Stimulated activated CD8-positive, alpha-beta memory T cell treated with anti-CD3 and anti-CD28 coated beads, Interleukin-4, amount 100 ng/mL, for 4 hours (primary cell): ENCODE measurements at places on chromosomes 11 and 22.

GRCh38 chr22:27223317-27224177, 566.2 kb downstream of the MIAT start:
- no peak for DNase-seq

- no peak for DNase-seq
Measured at GRCh38 chr22:37387793-37388192, 39.5 kb downstream of the ELFN2 start.

DNA sequence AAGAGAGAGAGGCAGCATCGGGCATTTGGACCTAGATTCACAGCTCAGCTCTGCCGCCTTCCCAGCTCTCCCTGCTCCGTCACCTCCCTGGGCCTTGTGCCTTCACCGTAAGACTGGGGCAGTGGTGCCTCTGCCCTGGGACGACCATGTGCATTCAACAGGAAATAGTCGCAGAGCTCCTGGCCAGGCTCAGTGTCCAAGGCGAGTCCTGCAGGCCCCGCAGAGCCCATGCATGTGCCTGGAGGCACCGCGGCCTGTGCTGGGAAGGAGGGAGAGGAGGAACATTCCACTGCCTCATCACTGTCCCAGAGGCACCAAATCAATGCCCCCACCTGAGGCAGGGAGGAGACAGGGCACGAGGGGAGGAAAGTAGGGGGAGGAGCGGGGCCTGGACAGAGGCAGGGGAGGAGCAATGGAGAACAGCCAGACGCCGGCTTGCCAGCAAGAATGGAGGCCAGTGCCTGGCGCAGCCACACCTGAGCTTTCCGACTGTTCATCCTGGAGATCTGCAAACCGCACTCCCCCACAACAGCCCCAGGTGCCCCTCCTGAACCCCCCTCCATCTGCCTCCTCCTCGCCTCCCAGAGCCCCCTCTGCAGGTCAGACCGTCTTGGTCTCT, 74.4 kb upstream of the PRR5 start:
- DNase-seq: no peak

DNA sequence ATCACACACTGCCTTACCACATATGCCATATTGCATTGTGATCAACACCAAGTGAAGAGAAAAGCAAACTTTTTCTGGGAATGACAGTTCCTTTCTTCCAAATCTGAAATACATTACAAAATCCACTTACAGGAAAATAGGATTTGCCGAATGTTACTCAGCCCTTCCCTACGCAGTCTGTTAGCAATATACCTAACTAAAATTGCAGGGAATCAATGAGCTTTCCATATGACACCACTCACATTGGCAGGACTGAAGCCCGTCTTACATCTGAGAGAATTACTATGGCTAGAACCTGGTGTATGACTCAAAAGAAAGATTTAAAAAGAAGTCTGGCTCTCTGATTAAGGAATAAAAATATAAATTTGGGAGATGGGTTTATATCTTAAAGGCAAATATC, 136.0 kb downstream of the LRRC4C start:
- no peak for DNase-seq

GRCh38 chr11:44493383-44493782, 72.1 kb upstream of the CD82 start:
- no peak for DNase-seq

DNA sequence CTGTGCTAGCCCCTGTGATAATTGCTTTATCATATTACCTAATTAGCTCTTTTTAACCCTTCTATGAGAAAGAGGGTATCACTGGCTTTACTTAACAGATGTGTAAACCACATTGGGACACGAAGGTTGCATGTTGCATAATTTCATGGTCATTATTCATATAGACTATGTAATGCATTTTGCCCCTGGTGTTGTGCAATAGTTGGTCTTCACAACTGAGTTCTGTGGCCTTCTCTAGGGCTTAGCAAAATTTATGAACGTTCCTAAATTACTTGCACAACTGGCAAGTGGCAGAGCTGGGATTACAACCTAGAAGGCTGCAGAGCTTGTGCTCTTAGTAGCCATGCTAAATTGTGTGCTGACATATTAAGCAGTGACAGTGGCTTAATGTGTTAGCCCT, 34.6 kb upstream of the PDGFD start:
- DNase-seq: no peak

DNA sequence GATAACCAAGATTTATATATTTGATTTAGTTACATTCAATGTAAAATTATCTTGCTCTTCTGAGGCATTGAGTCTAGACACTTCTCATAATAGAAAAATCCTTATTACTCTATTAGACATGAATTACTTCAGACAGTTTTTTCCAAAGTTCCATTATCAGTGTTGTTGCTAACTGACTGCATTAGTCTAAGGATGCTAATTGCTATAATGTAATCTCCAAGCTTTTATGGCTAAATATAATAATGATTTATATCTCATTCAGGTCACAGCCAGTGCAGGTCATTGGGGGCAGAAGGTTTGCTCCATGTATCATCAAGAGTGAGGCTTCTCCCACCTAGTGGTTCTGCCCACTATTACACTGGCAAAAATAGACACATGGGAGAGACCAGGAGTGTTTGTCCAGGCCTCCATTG, 377.2 kb upstream of the DDI1 start:
- no peak for DNase-seq

- DNase-seq: no peak
Measured at GRCh38 chr22:20155330-20156041, 4.6 kb upstream of the CCDC188 start.

DNA sequence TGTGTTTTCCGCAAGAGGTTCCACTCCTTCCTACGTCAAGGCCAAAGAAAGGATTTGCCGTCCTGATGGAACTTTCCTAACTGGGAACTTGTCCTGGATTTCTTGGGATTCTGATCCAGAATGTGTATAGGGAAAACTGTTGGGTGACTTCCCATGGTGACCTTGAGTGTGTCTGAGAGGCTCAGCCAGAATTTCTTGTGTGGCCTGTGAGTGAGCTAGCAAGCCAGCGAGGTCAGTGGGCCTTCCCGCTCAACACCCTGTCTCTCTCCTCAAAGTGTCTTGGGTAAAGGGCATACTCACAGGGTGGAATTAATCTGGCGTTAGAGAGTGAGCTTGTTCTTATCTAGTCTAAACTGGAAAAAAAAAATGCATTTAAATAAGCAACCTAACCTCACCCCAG, 20.4 kb downstream of the ZNRF3 start:
- no peak for DNase-seq

DNA sequence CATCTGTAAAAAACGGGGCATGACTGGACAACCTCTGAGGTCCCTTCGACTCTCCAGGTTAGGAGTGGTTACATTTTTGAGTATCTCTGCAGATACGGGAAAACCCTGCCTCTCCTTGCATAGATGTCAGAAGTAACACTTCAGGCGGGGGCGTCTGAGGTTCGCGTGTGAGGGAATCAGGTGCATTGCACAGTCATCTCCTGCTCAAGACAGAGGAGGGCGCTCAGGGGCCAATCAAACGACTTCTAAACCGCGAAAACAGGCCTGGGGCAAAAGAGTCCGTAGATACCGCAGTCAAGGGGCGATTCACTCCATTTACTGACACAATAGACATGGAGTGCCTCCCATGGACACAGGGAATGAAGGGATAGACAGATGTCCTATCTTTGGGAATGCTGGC, 31.7 kb downstream of the KIRREL3 start:
- DNase-seq: no peak

GRCh38 chr22:49546811-49547585, 280.7 kb downstream of the BRD1 start:
- no peak for DNase-seq

- DNase-seq: no peak
Measured at GRCh38 chr22:17705951-17706900, 67.7 kb downstream of the BCL2L13 start.

- DNase-seq: no peak
Measured at GRCh38 chr11:109972939-109973338, 120.3 kb upstream of the ZC3H12C start.

DNA sequence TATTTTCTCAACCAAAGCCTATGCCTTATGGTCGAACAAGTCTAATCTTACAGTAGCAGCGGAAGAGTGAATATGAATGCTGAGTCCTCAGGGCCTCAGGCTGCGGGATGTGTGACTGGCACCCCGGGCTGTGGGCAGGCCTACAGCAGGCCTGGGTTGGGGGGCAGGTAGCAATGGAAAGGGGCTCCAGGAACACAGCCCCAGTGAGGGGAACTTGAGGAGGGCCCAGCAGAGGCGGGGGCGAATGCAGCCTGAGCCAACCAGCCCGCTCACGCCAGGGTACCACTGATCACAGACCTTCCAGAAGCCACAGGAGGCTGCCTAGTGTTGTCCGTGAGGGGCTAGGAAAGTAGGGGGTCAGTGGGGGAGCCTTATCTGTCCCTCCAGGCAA, 11.3 kb upstream of the CD5 start:
- no peak for DNase-seq

DNA sequence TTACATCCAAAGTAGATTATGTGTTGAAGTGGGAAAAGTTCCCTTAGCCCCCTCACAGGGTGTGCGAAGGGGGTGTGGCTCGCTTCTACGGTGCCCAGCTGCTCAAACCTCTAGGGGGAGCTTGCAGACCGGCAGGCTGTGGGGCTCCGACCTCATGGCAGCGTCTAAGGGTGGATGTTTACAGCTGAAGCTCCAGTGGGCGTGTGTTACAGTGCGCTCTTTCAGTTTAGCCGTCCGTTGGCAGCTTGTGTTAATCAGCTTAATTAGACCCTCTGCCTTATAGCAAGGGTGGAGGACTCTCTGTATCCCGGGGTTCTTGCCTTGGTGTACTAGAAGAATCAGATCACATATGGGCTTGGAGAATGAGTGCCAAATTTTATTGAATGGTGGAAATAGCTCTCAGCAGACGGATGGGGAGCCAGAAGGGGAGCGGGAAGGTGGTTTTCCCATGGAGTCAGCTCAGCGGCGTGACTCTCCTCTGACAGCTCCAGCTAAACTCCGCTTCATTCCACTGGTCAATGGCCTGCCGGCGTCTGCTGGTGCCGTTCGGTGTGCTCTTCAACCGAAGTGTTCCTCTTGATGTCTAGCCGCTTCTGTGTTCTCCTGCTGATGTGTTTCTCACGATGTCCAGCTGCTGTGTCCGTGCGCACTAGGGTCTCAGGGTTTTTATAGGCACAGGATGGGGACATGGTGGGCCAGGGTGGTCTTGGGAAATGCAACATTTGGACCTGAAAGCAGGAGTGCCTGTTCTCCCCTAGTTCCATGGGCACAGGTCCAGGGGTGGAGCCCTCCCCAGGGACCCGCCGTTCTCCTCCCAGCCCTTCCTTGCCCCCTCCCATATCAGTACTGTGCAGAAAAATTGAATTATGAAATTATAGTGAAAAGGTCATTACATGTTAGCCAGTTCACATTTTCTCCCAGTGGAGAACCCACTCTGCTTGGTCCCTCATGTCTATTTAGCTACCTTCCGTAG, 28.6 kb upstream of the OR10G7 start:
- DNase-seq: no peak

GRCh38 chr11:45113807-45114206, 32.6 kb upstream of the PRDM11 start:
- DNase-seq: no peak

- no peak for DNase-seq
Measured at GRCh38 chr22:23058481-23059283, 11.6 kb upstream of the GNAZ start.

GRCh38 chr11:64894070-64894811, 15.8 kb upstream of the EHD1 start:
- peak; percentile 76 for DNase-seq

DNA sequence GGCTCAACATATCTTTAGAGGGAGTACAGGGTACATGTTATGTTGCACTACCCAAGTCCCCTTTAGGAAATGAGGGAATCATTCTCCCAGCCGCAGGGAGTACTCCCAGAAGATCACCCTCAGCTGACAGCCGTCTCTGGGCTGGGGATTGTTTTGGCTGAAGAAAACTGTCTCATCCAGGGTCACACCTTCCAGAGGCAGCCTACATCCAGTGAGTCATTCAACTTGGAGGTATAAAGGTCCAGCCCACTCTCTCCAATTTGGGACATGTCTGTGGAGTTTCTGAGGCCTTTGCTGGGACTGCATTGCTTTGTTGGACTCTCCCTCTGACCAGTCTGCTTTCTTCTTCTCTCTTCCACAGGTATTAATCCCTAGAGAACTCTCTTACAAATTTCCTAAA, 42.1 kb downstream of the RASSF10 start:
- DNase-seq: no peak

DNA sequence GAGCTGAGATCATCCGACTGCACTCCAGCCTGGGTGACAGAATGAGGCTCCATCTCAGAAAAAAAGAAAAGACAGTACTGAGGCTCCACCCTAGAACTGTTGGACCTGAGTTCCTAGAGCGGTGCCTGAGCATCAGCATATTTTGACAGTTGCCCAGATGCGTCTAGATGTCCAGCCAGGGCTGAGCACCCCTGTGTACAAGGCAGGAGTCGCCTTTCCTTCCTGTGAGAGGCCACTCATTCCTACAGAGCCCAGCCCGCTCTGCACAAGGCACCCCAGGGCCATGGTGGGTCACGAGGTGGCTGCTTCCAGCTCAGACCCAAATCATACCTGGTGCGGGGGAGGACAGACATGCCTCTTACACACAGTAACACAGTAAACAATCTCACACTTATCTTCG, 15.9 kb downstream of the SAMM50 start:
- DNase-seq: no peak

GRCh38 chr11:129320494-129320893, 55.2 kb upstream of the BARX2 start:
- no peak for DNase-seq

DNA sequence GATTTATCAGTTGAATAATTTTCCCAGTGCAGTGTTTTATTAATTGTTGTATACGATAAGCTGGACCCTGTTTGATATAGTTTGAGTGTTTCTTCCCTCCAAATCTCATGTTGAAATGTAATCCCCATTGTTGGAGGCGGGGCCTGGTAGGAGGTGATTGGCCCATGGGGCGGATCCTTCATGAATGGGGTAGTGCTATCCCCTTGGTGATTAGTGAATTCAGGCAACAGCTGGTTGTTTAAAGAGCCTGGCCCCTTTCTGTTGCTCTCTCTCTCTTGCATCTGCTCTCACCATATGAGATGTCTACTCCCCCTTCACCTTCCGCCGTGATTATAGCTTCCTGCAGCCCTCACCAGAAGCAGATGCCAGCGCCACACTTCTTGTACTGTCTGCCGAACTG, 1.5 kb downstream of the OR5A1 start:
- no peak for DNase-seq

DNA sequence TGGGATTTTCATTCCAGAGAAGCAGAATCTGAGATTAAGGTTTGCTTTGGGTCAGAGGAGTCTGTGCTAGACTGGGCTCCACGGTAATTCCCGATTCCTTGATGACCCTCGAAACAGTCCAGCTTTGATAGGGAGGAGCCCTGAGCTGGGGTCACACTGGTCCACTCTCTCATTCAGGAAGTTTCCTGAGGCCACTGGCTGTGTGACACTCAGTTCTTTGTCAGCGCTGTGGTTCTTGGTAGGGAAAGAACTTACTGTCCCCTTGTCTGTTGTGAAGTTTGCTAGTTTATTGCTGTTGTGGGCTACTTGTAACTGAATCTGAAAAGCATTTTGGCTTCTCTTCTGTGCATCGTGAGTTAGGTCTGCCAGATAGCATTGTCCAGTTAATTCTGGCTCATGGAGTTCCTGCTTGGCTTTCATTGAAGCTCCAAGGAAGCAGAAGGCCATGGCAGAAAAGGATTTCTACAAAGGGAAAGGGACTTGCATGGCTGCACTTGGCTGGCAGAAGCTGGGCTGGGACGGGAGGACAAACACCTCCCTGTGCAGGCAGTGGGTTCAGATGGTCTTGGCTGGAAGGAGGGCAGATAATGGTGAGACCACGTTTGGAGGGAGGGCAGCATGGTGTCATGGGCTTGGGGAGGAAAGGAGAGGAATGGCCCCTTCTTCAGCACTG, 23.3 kb downstream of the BCR start:
- no peak for DNase-seq

- DNase-seq: no peak
Measured at GRCh38 chr11:34905666-34906065, 10.5 kb downstream of the APIP start.

GRCh38 chr22:44587737-44588310, 89.8 kb upstream of the RTL6 start:
- no peak for DNase-seq
